ENCODE measurements at places on chromosomes 2 and 18. TPM values are rescaled to one million over a fixed set of nuclear protein-coding genes. Genes with fewer than 3 reads are reported as not detected.
A peak's percentile ranks its signal among the peaks of the same experiment; 100 is the strongest.

The NYAP2 gene
- total RNA-seq = 0.18 TPM

The FECH gene
- 31.7 TPM for total RNA-seq

The TCF7L1 gene
- 4.0 TPM for total RNA-seq

The SOWAHC gene
- total RNA-seq = 87.9 TPM

The FNDC4 gene
- total RNA-seq = 13.9 TPM

The C2orf81 gene
- 0.45 TPM for total RNA-seq

The PLGLB1 gene
- 4.9 TPM for total RNA-seq

The LTBP1 gene
- total RNA-seq = 5.5 TPM

The REG1B gene
- not detected for total RNA-seq

The SPP2 gene
- total RNA-seq = not detected

The FKBP1B gene
- 7.0 TPM for total RNA-seq

The SLC14A1 gene
- total RNA-seq = 1.1 TPM

- peak; percentile 5 for DNase-seq
These were observed 9.8 kb upstream of the ZNF397 start for GRCh38 chr18:35231052-35231451.

DNA sequence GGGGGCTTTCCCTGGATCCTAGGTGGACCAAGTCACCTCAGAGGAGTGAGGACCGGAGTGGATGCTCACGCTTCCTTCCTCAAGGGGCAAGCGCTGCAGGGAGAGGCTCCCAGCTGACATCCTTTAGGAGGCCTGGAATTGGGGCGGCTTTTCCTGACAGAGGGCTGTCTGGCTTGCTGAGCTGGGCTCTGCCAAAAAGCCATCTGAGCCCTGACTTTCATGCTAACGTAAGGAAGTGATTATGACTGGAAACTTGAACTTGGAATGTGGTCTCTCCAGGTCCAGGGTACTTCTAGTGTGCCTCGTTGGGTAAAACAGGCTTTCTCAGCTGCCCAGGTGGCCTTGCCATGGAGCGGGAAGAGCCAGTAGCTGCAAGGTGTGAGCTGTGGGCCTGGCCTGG is 268.3 kb upstream of the SPRED2 start:
- no peak for DNase-seq

- no peak for DNase-seq
These were observed 3.0 kb downstream of the ADCY3 start for GRCh38 chr2:24917086-24917485.

GRCh38 chr2:29063646-29064345 is 10.5 kb downstream of the PCARE start:
- DNase-seq = no peak

GRCh38 chr2:143808166-143808565 is 678.9 kb downstream of the ARHGAP15 start:
- DNase-seq = no peak

GRCh38 chr2:78301166-78301789 is 724.2 kb upstream of the REG3G start:
- no peak for DNase-seq

DNA sequence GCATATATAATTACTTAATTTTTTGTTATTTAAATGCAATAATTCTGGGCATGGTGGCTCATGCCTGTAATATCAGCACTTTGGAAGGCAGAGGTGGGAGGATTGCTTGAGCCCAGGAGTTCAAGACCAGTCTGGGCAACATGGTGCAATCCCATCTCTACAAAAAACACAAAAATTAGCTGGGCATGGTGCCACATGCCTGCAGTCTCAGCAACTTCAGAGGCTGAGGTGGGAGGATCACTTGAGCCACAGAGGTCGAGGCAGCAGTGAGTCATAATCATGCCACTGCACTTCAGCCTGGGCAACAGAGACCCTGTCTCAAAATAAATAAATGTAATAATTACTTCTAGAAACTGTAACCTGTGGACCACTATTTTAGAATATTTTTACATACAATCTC is 21.5 kb upstream of the TMEM87B start:
- no peak for DNase-seq

DNA sequence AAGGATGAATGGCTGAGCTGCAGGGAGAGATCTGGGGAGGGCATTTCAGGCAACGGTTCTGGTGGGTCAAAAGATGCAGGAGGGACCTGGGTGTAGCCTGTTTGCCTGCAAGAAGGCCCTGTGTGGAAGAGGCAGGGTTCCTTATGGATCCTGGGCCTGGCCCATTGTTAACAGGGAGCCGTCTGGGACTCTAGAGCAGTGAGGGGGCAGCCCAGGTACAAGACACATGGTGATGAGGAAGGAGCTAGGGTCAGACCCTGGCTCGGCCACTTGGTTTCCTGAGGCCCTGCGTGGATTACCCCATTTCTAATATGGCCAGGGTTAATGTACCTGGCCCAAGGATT is 124.9 kb downstream of the GLI2 start:
- DNase-seq = no peak

- DNase-seq = no peak
These were observed 79.3 kb upstream of the SCN7A start for GRCh38 chr2:166573391-166573790.

GRCh38 chr2:157036726-157037125 is 220.8 kb upstream of the GALNT5 start:
- DNase-seq = no peak

- DNase-seq = no peak
These were observed 56.2 kb upstream of the DYNC1I2 start for GRCh38 chr2:171630812-171631626.

GRCh38 chr2:59458800-59459199 is 1094.7 kb downstream of the BCL11A start:
- DNase-seq = no peak

DNA sequence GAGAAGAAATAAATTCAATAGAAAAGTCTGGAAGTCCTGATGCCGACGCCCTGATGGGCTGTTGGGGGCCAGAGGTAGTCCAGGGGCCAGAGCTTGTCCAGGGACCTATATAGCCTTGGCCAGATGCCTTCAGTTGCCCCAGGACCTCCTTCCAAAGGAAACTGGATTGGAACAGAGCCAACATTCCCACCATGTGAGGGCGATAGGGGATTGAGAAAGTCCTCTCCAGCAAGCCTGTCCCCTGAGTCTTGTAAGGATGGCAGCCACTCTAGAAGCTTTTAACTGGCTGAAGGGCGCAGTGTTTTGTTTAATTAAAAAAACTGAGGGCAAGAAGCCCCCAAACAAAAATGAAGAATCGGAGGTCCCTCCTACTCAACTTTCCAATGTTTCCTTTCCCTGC is 54.9 kb upstream of the CDCA7 start:
- no peak for DNase-seq

GRCh38 chr18:68623342-68623741 is 91.6 kb downstream of the TMX3 start:
- no peak for DNase-seq

GRCh38 chr2:201157694-201158093 is 25.2 kb upstream of the CASP10 start:
- DNase-seq = no peak

DNA sequence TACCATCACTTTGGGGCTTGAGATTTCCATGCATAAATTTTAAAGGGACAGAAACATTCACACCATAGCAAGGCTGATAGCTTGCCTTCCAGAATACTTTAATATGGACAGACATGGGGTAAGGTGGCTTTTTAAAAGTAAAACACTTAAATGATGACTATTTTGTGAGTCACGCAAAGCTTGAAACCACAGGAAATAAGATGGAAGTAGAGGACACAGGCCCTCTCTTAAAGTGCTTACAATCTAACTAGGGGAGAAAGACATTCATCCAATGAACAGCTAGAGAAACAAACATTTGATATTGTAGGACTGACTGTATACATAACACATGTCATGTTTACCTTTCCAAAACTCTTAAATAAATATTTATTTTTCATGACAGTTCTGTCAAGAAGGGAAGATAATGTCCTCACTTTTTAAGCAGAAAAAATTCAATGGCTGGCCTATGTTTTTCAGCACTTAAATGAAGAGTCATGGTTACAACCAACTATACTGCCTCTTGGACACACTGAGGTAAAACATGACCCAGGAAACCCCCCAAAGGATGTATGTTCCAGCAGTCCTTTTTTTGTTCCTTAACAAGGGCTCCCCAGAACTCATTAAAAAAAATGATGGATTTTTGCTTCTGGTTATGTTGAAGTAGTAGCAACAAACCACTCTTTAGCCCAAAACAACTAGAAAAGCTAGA is 120.0 kb upstream of the RBMS1 start:
- DNase-seq = no peak

- DNase-seq = no peak
These were observed 536 bp downstream of the VPS54 start for GRCh38 chr2:64018701-64019082.

- no peak for DNase-seq
These were observed 250.2 kb upstream of the MEX3C start for GRCh38 chr18:51447351-51448342.

DNA sequence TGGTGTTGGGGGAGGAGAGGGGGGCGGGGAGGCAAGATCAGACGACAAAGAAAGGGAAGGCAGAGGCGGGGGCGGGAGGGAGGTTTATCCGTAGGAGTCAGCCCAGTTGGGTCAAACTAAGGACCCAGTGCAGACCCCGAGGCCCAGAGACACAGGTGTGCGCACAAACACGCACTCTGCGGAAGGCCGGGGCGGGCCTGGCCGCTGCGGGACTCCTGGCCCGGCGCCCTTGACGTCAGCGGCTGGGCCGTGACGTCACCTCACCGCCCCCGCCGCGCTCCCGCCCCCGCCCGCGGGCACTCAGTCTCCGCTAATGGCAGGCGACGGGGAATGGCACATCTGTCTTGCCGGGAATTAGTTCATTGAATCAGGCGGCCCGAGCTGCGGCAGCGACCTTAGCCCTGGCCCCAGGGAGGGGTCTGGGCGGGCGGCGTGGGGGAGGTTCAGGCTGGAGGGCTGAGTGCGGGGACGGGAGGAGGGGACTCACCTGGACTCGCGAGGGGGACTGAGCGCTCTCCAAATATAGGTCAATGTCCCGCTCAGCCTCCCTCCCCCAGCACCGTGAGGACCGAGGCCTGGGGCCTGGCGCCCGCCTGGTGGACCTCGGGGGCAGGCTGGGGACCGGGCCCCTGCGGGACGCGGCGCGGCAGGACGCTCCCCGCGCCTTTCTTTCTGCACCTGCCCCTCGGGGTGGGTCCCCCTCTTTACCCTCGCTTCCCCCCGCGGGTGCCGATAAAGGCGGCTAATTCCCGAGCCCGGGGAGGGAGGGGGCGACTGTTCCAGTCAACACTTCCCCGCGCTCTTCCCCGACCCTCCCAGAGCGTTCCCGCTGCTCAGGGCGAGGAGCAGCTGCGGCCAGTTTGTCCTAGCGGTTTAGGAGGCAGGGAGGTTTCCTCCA is 15.5 kb upstream of the ECEL1 start:
- DNase-seq = no peak

DNA sequence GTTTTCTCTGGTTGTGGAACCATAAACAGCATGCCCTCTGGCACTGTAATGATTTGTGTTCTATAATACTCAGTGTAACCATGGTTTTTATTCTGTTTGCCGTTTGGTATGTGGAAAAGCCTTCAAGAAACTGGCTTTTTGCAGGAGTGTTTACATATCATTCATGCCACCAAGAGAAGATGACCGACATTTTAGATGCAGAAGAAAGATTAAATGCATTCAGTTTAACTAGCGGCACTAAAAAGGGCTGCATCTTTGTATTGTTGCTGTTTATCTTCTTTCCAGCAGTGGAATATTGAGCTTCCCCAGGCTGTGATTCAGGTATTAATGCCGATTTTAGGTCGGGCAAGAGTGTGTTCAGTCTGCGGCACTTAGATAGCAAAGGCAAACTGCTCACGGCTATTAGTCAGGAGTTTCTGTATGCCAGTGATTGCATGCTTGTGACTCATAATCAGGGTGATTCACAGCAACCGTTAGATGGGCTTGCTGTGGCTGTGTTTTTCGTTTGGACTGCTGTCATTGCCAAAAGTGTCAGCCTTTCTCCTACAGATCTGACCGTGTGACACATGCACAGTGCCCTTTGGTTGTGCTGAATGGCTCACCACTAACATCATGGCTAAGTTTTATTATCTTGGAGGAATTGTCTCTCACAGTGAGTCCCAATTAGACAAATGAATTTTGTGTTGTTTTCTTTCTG is 479.7 kb downstream of the PARD3B start:
- DNase-seq = no peak

DNA sequence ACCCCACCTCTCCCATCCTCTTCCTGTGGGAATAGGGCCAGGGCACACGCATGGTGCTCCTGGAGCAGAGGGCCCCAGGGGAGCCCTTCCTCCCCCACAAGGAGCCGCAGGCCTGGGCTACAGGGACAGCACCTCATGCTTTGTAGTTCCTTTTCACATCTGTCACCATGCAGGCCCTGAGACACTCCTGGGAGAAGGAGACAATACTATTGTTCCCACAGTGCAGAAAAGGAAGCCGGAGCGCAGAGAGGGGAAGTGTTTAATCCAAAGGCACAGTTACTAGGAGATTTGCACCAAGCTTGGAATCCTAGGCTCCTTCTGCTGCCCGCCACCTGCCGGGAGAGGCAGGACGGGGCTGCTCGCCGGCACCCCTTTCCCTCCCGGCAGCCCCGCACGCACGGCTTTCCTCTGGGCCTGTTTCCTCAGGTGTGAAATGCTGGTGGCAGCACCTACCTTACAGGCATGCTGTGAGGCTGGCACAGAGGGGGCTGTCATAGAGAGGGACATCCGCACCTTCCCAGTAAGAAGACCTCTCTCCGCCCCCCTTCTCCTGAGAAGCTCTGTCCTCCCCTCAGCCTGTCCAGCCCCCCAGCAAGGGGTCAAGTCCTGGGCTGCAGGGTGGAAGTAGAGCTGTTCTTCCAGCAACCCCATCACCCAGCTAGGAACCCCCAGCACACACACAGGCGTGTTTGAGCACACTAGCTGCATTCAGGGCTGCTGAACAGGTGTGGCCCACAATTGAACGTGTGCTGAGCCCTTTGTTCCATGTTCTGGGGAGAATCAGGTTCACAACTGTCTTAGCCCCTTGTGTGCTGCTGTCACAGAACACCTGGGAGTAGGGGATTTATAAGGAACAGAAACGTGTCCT is 62.6 kb downstream of the SMAD7 start:
- no peak for DNase-seq

GRCh38 chr2:162782138-162782537 is 56.4 kb downstream of the KCNH7 start:
- no peak for DNase-seq

DNA sequence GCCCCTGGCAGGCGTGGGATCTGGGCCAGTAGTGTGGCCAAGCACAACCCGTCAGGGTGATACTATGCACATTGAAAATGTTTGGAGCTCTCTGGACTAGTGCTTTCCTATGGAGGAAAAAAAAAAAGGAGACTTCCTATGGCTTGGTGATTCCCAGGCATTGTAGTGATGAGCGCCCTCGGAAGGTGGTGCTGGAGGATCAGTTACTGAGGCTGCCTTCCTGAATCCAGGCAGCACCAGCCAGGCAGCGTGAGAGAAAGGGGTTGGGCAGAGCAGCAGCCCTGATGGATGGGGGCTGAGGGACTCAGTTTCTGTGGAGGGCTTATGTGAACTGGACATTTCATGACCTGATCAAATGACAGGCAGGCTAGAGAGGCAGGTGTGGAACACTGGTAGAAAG is 70.9 kb downstream of the CHRNA1 start:
- DNase-seq = no peak
